Omental fat pad (tissue), 4 donors: ENCODE measurements at places on chromosomes 6 and 20. TPM values are rescaled to one million over a fixed set of nuclear protein-coding genes. Genes with fewer than 3 reads are reported as not detected.

DNA sequence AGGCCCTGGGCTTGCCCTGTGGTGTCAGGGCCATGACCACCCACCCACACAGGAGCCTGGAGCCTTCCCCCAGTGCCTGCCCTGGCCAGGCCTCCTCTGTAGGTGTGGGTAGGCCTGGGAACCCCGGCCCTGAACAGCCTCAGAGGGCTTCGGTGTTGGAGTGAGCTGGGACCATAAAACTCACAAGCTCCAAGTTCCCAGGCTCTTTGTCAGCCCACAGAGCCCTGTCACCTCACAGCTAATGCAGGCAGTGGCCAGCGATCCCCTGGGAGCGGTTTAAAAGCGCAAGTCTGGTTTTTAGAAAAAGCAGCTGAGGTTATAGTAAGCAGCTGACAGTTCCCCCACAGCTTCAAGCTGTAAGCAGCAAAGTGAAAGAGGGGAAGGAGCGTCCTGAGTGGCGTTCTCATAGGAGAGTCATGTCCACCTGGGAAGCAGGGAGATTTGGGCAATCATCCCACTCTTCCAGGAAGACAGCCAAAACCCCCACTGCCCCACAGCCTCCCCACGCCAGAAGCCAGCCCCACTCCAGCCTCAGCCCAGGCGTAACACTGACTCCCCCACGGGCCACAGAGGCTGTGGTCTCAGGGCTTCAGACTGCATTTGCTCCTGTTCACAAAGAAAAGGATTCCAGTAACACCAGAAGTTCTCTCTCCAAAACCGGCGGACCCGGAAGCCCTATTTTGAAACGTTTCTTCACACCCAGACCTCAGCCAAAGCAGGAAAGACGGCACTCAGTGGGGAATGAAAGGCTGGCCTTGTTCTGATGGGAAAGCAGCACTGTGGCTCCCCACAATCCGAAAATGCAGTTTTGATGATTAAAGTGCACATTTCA lies 34.3 kb upstream of the FOXC1 start:
- no peak for DNase-seq

DNA sequence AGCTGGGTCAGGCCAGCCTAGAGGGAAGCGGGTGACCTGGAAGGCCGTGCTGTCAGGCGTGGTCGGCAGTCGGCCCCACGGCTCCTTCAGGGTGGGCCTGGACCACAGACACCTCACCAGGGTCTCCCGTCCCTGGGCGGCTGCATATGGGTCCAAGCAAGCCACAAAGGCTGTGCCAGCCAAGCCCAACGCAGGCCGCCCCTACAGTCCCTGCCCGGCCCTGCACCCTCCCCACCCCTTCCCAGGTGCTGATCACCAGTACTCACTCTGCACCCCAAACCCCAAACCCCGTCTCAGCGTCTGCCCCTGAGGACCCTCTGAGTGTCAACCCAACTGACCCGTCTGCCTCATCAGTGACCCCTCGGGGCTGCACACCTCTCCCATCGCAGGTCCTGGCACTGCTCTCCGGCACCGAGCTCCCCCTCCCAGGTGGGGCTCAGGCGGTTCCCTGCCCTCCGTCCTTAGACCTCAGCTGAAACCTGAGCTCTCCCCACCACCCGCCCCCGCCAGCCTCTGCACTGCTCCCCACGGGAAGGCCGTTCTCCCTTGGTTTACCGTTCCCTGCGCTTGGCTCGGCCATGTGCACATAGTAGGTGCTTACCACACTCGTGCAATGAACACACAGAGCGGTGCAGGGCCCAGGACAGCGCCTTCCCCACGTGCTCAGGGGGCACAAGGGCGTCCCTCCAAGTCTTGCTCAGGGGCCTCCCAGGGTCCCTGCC lies 1.5 kb upstream of the PPDPF start:
- no peak for DNase-seq

- no peak for DNase-seq
Observed at GRCh38 chr6:65531533-65531932, 175.5 kb downstream of the EYS start.

GRCh38 chr6:28982476-28983266 lies 22.4 kb downstream of the ZNF311 start:
- no peak for DNase-seq

GRCh38 chr6:17886891-17887290 lies 100.5 kb downstream of the KIF13A start:
- DNase-seq, result no peak

DNA sequence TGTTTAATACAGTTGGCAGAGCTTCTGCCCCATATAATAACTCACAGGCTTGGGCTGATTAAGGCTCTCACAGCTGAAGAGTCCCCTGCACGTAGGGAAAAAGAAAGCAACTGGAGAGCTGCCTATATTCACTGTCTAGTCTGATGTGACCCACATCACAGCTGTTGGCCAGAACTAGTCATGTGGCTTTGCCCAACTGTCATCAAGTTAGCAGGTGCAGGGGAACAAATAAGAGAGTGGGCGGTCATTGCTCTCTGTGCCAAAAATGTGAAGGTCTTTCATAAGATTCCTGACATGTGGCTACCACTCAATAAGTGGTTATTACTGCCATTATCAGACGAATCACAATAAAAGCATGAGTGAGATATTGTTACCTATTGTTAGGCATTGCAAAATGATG lies 665.2 kb downstream of the DOK5 start:
- no peak for DNase-seq

GRCh38 chr6:121274666-121275295 lies 59.5 kb downstream of the TBC1D32 start:
- DNase-seq, result no peak

Gene CLPSL1
- not detected for total RNA-seq
